Stimulated activated CD4-positive, alpha-beta T cell treated with anti-CD3 and anti-CD28 coated beads, Interleukin-1b, Interleukin-23, amount 100 ng/mL, for 24 hours (primary cell): ENCODE measurements at places on chromosomes 7 and 10.

- no peak for DNase-seq
Observed at GRCh38 chr7:29150856-29151255, 4.5 kb upstream of the CPVL start.

DNA sequence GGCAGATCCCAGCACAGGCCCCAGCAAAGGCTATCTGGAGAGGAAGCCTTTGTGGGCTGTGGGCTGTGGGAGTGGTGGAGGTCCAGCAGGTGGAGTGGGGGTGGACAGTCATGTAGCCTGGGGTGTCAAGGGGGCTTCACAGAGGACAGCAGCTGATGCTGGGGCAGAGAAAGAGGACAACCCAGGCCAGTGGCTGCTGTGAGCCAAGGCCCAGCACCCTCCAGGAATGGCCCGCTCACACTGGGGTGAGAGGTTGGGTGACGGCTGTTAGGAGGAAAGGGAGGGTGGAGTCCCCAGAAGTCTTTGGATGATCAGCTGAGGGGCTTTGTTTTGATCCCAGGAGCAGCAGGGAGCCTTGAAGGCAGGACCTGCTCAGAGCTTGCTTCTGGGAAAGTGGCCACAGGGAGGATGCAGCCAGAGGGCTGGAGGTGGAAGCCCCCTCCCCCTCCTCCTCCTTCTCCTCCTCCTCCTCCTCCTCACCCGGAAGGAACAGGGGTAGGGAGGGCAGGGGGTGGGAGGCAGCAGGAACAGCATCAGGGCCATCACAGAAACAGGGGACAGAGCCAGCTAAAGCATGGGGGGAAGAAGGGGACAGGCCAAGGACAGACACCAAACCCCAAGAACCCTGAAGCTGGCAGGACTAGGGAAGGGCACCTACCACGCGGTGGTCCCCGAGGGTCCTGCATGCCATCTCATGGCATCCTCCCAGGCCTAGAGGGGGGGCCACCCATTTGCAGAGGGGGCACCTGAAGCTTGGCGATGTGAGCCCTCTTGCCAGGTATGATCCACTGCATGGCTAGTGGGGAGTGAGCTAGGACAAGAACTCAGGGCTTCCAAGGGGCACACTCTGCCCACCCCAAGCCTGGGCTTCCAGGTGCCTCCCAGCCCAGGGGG, 144.9 kb downstream of the GRID1 start:
- DNase-seq = no peak

DNA sequence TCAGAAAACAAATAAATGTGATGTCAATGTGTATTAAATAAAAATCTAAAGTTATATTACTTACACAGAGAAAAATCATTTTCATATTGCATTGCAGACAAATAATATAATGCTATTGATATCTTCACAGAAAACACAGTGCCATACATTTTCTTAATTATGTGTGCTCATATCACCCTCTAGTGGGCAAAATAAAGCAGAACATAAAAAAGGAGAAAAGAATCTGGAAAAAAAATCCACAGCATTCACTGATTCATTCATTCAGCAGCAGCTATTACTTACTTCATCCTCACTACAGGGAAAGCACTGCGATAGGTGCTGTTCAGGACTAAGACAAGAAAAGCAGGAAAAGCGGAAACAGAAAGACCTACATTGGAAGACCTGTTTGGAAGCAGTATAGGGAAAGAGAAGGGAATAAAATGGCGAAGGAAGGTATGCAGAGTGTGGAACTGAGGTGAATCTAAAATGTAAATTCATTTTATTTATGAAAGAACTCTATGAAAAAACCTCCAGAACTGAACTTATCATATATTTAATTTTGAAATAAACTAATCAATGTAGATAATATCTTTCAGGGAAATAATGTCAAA, 73.2 kb downstream of the POT1 start:
- DNase-seq = no peak

GRCh38 chr7:82263920-82264782, 179.4 kb downstream of the CACNA2D1 start:
- DNase-seq = no peak

GRCh38 chr10:125756196-125756595, 19.4 kb downstream of the MMP21 start:
- DNase-seq = no peak
